A172 (cell line): ENCODE measurements at places on chromosomes 2 and 18. TPM values are rescaled to one million over a fixed set of nuclear protein-coding genes. Genes with fewer than 3 reads are reported as not detected.

Gene PAX8
- total RNA-seq: 1.4 and 1.8 TPM in 2 replicates

Gene SERPINB12
- not detected in 2 replicates for total RNA-seq

Gene NETO1
- 19.6 and 27.4 TPM in 2 replicates for total RNA-seq

Gene PIK3C3
- total RNA-seq: 42.6 and 43.5 TPM in 2 replicates

Gene ERICH2
- 0.33 and 0.53 TPM in 2 replicates for total RNA-seq
